ENCODE measurements at places on chromosomes 4 and X. TPM values are rescaled to one million over a fixed set of nuclear protein-coding genes. Genes with fewer than 3 reads are reported as not detected.

HNRNPD gene
- 510 TPM for total RNA-seq

DNA sequence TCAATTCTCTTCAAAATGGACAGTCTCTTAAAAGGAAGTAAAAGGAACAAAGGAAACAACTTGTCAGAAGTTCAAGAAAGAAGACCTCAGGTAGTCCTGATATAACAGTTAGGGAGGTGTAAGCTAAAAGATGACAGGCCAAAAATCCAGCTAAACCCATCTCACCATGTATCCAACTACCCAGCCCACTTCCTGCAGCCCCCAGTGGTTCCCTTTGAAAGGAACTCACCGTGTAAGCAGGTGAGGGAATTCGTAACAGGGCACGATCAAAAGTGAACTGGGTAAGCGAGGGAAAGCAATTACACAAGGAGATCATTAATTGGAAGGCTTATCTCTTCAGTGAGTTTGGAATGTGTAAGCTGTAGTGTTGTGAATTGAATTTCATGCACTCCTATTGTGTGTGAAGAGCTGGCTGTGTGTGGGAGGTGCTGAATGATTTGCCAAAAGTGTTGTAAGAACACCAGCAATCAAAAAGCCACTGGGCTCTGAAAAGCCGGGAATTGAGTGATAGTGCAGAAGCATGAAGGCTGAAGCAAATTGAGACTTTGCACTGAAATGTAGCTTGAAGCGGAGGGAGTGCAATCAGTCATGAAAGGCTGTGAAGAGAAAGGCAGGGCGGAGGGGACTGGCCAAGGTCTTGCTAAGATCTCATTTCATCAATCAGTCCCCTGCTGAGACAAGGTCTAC lies 914.2 kb upstream of the LCORL start:
- no peaks in the 10 kb centered on the region for H3K36me3 ChIP-seq
- no peaks in the 10 kb centered on the region for H3K4me1 ChIP-seq
- H3K27ac ChIP-seq = no peak overlapping the region
- H3K4me3 ChIP-seq = no peak overlapping the region
- no peaks in the 10 kb centered on the region for H3K27me3 ChIP-seq

- peaks cover 21% of the 10 kb centered on the region for H3K36me3 ChIP-seq
- no peak overlapping the region for H3K27ac ChIP-seq
- H3K4me3 ChIP-seq = no peak overlapping the region
These were observed 7.3 kb downstream of the CCDC22 start for GRCh38 chrX:49242545-49243066.

DNA sequence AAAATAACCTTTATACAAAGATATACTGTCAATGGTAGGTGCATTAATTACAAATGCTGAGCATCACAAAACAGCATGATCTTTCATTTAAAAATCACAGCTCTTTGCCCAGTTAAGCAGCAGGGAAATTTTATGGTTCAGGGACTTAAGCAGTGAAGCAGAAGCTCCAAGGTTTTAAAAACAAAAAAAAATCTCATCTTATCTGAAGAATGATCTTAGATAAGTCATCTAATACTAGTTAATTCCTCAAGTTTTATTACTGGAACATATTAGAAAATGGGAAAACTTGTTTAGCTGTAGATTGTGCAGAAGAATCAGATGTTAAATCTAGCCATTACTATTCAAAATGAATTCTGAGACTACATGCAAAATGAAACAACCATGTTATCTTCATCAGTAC lies 289.9 kb downstream of the GASK1B start:
- no peaks in the 10 kb centered on the region for H3K4me1 ChIP-seq
- no peak overlapping the region for H3K27ac ChIP-seq
- H3K27me3 ChIP-seq = no peaks in the 10 kb centered on the region
- no peak for DNase-seq
- no peaks in the 10 kb centered on the region for H3K36me3 ChIP-seq

- H3K36me3 ChIP-seq = no peaks in the 10 kb centered on the region
- no peaks in the 10 kb centered on the region for H3K27me3 ChIP-seq
- no peak for DNase-seq
These were observed 5.7 kb downstream of the MAGEE1 start for GRCh38 chrX:76433219-76433618.

Measured in activated CD4-positive, alpha-beta T cell treated with anti-CD3 and anti-CD28 coated beads for 36 hours (primary cell).